ENCODE measurements at places on chromosomes 4 and X. TPM values are rescaled to one million over a fixed set of nuclear protein-coding genes. Genes with fewer than 3 reads are reported as not detected.

GPR143 gene
- total RNA-seq, result 1.8 TPM

ASMT gene
- total RNA-seq, result not detected

NLGN4X gene
- 11.5 TPM for total RNA-seq

POF1B gene
- not detected for total RNA-seq

SLC9B2 gene
- 16.3 TPM for total RNA-seq

STK32B gene
- total RNA-seq, result 2.9 TPM

FREM3 gene
- total RNA-seq, result not detected

REPS2 gene
- total RNA-seq, result 1.2 TPM

CLDN22 gene
- not detected for total RNA-seq

HSFX2 gene
- total RNA-seq, result not detected

SNCA gene
- total RNA-seq, result 27.3 TPM

ENPP6 gene
- not detected for total RNA-seq

P2RY10 gene
- total RNA-seq, result not detected

FRAS1 gene
- total RNA-seq, result 24.6 TPM

AFAP1 gene
- 62.7 TPM for total RNA-seq

FRG2 gene
- total RNA-seq, result not detected
